ENCODE measurements at places on chromosomes 2 and 18.

- no peak for DNase-seq
Measured at GRCh38 chr2:86238354-86238753, 39.1 kb downstream of the MRPL35 start.

DNA sequence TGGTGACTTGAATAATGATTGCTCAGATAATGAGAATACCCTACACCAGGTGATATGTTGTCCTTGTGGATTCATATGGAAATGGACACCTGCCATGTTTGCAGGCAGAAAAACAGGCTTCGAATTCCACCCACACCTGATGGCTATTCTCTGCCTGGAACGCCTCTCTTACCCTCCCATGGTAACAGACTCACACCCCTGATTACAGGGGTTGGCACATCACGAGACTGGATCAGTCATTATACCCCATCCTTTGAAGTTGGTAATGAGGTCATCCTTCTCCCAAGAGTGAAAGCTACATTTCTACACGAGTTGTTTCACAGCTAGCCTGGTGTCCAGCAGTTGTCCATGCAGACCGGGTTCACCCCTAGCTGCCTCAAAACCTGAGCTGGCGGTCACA, 71.4 kb upstream of the MBOAT2 start:
- DNase-seq: no peak

DNA sequence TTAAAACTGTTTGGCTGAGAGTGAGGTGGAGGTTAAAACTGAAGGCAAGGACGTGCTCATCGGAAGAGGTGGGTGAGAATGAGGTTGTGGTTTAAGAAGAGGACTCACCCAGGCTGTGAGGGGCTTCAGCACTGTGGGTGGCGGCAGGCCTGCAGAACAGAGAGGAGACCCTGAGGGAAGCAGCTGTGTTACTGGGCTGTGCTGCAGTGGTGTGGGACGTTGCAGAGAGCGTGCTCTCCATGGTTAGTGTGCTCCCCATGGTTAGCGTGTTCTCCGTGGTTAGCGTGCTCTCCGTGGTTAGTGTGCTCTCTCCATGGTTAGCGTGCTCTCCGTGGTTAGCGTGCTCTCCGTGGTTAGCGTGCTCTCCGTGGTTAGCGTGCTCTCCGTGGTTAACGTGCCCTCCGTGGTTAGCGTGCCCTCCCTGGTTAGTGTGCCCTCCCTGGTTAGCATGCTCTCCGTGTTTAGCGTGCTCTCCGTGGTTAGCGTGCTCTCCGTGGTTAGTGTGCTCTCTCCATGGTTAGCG, 68.5 kb upstream of the NFATC1 start:
- DNase-seq: no peak

- peak; percentile 4 for DNase-seq
Measured at GRCh38 chr2:56184500-56185011, 766 bp downstream of the CCDC85A start.

GRCh38 chr2:67694445-67694844, 297.3 kb downstream of the ETAA1 start:
- no peak for DNase-seq

- no peak for DNase-seq
Measured at GRCh38 chr2:200617156-200618053, 31.6 kb downstream of the AOX1 start.

All from right renal pelvis (tissue), 4 donors.